Activated T-cell treated with anti-CD3 and anti-CD28 coated beads for 1 hour (primary cell): ENCODE measurements at places on chromosomes 16 and 17.

DNA sequence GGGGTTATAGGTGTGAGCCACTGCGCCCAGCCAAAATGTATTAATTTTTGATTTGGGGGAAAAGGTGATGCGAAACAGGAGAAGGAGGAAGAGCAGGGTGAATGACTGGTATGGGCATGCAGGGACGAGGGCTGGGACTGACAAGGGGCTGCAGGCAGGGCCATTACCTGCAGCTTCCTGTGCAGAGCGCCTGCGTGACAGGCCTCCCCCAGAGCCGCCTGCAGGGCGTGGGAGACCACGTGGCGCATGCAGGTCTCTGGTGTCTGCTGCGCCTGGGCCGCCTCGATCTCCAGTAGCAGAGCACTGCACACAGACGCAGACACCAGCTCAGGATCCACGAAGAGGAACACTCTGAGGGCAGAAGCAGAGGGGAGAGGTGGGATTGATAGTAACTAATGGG, 32.4 kb downstream of the PIK3R6 start:
- DNase-seq: no peak

DNA sequence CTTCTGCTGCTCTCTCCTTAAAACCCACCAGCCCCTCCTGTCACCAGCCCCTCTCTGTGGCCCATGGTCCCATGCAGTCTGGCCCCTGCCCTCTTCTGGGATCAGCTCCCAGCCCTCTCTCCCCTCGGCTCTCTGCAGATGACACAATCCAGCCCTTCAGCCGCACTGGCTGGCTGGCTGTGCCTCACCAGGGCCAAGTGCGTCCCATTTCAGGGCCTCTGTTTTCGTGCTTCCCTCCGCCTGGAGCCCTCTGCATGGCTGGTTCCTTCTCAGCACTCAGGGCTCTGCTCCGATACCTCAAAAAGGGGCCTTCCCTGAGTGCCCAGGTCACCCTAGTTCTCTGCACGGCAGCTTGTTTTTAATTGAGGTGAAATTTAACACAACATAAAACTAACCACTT, 124.3 kb downstream of the SOCS1 start:
- DNase-seq: no peak

- no peak for DNase-seq
These were observed 368.6 kb downstream of the CDH13 start for GRCh38 chr16:82995286-82995923.

- DNase-seq: no peak
These were observed 3.3 kb upstream of the NR1D1 start for GRCh38 chr17:40103688-40104087.

GRCh38 chr17:46053911-46054534, 55.0 kb downstream of the STH start:
- DNase-seq: no peak

DNA sequence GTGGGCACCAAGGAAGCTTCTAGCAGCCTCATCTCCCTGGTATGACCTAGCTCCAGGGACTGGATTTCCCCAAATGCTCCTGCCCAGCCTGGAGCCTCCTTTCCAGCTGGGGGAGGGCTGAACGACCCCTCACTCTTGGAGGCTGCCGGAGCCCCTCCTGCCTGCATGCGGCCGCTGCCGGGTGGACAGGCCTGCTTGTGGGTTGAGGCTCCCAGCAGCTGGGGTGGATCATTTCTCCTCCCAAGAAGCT, 213.6 kb downstream of the SEC14L1 start:
- no peak for DNase-seq

- no peak for DNase-seq
These were observed 78.5 kb downstream of the MGAT5B start for GRCh38 chr17:76946772-76947135.

- no peak for DNase-seq
These were observed 142.0 kb downstream of the CPPED1 start for GRCh38 chr16:12661656-12662172.

DNA sequence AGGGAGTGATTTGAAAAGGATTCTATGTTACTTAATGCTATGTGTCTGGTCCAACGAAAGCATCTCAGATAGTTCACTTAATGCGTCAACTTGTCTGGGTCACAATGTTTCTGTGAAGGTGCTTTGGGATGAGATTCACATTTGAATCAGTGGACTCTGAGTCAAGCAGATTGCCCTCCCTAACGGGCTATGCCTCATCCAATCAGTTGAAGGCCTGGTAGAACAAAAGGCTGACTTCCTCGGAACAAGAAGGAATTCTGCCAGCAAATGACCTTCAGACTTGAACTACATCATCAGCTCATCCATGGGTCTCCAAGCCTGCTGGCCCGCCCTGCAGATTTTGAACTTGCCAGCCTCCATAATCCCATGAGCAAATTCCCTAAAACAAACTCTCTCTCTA, 15.2 kb downstream of the EMP2 start:
- no peak for DNase-seq
